Dermis blood vessel endothelial cell (primary cell): ENCODE measurements at places on chromosomes 4 and X.

GRCh38 chr4:95779447-95779846 is 60.4 kb upstream of the PDHA2 start:
- no peak for DNase-seq

DNA sequence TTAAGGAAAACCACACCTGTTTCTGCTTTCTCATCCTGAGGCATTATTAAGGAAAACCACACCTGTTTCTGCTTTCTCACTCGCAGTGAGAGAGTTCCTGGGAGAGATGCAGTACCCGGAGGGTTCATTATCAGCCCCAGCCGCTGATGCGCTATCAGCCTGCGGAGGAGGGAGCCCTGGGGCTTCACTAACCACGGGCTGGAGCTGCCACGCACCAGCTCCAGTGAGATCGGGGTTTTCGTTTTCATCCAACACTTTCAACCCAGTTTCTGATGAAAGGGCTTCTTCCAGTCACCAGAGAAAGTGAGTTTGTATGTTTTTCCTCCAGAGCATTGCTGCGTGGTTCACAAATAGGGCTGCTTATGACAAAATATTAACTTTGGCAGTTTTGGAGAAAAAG is 93.2 kb upstream of the PRKX start:
- DNase-seq, result no peak

DNA sequence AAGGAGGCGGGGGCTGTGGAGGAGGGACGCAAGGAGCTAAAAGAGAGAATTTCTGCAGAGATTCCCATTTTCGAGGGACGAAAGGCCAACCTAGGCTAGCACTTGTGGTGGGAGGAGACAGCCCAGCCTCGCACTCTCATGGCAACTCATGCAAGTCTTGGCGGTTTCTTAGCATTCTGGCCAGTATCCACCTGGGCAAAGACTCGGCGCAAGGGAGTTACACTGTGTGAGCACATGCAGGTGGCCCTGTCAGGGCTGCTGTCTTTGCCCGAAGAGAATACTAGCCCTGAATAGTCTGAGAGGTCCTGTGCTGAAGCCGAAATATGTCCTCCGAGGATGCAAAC is 15.5 kb downstream of the MCF2 start:
- DNase-seq, result no peak

GRCh38 chrX:100647095-100647494 is 3.1 kb downstream of the SRPX2 start:
- no peak for DNase-seq

DNA sequence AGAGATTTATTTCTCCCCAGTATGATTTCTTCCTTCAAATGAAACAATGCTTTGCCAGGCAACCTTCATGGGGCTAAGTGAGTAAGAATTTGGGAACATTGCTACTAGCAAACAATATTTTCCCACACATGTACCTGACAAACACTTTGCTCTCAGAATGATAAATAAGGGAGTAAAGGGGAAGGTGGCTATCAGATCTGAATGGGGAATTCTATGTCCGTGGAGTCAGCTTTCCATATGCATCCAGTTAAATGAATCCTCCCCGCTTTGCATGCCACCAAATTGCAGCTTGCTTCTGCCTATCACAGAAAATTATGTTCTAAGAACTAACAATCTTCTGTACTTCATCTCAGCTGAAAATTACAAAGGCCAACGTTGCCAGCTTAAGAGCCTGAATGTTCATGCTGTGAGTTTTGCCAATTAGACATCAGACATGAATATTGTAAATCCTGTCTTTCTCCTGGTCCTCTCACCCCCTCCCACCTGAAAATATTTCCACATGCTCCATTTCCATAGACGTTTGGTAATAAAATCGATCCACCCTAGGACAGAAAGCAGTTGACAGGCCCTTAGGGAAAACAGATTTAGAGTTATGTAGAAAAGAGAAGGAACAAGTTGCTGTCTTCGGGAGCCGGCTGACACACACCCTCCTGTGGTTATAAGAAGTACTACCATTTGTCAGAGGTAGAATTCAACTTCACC is 6.3 kb downstream of the MEPE start:
- DNase-seq, result peak; percentile 63

- DNase-seq, result no peak
These were observed 101.2 kb upstream of the CBLL2 start for GRCh38 chrX:22171287-22172060.

- DNase-seq, result no peak
These were observed 49.0 kb downstream of the SH2D1A start for GRCh38 chrX:124395145-124395880.

DNA sequence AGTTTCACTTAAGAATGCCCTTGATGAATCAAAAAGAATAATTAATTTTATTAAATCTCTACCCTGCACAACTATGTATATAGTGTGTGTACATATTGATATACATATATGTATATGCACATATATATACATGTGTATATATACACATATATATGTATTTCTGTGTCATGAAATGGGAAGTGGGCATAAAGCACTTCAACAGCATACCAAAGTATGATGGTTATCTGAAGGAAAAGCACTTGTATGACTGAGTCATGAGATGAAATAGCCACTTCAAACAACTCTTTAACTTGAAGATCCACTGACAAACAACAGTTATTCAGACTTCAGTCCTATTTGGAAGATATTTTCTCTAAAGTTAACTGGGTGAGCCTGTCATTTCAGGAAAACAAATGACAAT is 16.3 kb downstream of the RNF128 start:
- no peak for DNase-seq

DNA sequence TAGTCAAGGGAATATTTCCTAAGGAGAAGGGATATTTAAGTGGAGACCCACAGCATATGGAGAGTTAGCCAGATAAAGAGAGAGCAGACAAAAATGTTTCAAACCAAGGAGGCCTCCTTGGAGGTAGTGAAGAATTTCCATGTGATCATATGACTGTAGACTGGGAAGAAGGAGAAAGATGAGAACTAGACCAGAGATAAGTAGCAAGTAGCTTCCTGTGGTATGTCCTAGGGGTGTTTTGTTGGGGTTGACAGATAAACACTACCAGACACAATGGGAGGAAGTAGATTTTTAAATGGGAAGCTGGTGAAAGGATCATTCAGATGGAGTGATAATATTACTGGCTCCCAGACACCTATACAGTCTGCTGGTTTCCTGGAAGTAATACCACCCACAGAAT is 13.6 kb downstream of the SYAP1 start:
- peak; percentile 3 for DNase-seq

DNA sequence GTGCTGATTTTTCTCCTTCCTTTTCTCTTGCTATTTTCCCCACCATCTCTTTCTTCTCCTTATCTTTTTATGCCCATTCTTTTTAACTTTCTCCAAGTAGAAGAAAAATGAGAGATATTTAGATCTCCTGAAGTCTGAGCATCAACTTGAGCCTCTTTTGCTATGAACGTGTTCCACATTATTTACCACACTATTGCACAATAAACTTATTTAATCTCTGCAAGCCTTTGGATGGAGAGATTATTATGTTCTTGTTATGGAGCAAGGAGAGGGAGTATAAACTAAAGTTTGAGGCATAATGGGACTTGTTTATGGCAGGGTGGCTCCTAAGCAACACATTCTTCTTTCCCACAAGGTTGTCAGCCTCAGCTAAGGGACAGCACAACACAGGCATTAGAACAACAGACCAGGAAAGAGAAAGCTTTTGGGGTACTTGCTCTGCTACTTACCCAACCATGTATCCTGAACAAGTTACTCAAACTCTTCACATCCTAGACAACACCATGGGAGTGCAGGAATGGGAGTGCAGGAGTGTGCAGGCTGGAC is 365.5 kb upstream of the BOD1L1 start:
- DNase-seq, result no peak

GRCh38 chr4:3706111-3706511 is 60.1 kb upstream of the ADRA2C start:
- DNase-seq, result no peak

- no peak for DNase-seq
These were observed 887.6 kb downstream of the ADGRL3 start for GRCh38 chr4:62087706-62088105.

GRCh38 chr4:158051401-158052235 is 121.2 kb downstream of the GASK1B start:
- DNase-seq, result no peak

- DNase-seq, result no peak
These were observed 59.0 kb downstream of the RNF150 start for GRCh38 chr4:141074098-141074878.

DNA sequence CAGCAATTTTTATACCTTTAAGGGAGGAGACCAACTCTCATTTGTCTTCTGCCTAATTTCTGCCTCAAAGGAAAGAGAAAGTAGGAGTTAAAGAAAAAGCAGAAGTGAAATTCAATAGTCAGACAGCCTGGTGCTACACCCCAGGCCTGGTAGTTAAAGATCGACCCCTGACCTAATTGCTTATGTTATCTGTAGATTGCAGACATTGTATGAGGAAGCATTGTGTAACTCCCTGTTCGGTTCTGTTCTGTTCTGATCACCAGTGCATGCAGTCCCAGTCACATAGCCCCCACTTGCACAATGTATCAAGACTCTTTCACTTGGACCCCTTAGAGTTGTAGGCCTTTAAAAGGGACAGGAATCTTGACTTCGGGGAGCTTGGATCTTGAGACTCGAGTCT is 335.9 kb upstream of the AR start:
- no peak for DNase-seq

GRCh38 chr4:829761-830600 is 4.1 kb upstream of the CPLX1 start:
- no peak for DNase-seq

DNA sequence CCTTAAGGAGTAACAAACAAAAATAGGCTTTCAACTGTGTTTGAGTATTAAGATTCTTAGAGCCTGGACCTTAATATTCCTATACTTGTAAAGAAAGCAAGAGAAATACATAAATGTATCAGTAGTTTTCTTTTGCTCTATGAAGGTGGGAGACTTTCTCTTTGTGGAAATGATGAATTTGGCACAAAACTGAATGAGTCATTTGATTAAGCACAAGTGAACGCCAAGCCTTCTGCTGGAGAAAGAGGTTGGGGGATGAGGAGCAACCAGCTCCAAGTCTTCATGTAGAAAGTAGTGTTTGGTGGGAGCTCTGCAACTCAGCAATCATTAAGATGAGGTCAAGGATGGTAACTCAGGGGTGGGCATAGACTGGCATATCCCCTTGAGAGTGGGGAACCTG is 49.6 kb downstream of the MEPE start:
- no peak for DNase-seq
